CMK (cell line): ENCODE measurements at places on chromosomes 11 and 22.

DNA sequence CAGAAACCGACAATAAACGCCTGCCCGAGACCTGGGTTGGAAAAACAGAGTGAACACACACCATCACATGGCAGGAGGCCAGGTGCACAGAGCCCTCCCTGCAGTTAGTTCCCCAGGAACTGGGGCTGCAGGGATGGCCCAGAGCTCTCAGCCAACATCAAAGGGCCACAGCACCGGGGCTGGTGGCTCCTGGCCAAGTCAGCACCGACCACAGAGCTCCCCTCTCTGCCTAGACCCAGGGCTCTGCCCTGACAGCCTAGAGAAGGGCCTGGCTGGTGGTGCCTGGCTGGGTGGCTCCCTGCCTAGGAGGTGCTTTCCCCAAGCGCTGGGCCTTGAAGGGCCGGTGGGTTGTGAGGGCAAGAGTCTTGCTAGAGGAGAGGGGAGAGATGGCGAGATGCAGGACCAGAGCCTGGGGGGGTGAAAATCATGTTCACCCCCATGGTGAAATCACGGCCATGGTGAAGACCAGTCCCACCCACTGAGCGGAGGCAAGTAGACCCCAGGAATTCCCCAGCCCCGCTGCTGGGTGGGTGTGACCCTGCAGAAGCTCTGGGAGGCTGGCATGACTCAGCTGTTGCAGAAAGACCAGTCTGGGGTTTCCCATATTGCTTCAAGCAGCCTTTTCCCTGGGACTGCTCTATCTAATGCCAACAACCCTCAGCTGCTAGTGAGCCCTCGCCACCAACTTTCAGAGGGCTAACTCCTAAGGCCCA lies 7.2 kb upstream of the BID start:
- DNase-seq, result no peak

GRCh38 chr11:17371614-17372013 lies 16.8 kb downstream of the KCNJ11 start:
- DNase-seq, result no peak

DNA sequence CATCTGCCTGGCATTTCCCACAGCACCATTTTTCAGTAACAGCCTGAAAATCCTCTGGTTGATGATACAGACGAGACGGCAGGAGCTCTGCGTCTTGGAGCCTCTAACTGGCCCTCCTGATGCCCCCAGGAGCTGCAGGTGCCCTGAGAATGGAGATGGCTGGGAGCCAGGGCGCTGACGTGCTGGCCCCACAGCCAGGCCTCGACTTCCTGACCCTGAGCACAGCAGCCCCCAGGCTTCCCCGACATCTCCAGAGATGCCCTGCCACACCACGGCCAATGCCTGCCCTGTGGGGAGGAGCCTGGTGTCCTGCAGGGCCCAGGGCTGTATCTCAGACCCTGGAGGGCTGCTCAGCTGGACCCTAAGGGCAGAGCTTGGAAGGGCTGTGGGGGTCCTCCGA lies 21.5 kb downstream of the TOLLIP start:
- DNase-seq, result no peak

DNA sequence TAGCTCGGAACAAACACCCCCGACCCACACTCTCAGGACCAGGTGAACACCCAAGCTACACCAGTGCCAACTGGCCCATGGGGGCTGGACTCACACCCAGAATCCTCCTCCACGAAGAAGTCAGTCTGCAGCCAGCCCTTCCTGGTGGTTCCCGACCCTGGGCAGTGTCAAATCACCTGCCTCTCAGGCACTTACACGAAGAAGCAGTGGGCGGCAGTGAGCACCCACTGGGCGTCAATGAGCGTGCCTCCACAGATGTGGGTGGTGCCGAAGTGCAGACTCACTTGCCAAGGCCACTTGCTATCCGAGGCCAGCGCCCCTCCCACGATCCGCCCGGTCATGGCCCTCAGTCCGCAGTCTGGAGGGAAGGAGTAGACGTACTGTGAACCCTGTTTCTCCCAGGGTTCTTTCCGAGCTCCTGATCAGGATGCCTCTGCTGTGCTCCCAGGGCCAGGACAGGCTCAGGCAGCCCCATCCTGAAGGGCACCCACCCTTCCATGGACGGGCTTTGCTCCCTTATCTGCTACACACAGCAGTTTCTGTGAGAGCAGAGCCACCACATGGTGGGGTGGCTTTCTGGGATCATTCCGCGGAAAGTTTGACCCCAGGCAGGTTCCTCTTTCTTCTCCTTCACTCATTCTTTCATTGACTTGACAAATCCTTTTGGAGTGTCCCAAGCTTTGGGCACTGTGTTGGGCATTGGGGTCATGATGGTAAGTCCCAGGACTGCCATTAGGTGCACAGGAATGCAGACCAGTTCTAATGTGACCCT lies 19.4 kb downstream of the TMPRSS13 start:
- peak; percentile 60 for DNase-seq

- DNase-seq, result no peak
Measured at GRCh38 chr11:3890014-3890413, 34.5 kb downstream of the STIM1 start.

DNA sequence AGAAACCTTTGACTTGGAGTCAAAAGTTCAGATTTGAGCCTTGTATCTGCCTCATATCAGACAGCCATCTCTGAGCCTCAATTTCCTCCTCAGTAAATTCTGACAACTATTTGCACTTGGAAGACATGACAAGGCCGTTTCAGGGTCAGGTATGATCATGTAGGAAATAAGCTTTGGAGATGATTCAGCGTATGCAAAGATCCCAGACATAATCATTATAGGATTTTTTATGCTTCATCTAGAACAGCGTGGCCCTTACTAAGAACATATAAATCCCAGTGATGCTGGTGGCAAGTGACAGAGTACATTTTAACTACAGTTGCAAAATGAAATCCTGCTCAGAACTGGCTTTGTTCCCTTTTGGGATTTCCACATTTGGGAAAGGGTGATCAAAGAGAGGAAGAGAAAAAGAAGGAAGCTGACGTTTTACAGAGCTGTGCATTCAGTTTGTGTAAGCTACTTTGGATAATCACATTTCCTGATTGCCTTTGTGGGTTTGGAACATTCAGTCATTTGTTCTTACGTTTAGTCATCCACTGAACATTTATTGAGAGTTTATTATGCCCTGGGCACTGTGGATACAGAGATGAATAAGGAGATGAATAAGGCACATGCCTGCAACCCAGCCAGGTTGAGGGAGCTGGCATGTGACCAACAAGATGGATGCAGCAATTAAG lies 81.9 kb upstream of the HEPHL1 start:
- no peak for DNase-seq

DNA sequence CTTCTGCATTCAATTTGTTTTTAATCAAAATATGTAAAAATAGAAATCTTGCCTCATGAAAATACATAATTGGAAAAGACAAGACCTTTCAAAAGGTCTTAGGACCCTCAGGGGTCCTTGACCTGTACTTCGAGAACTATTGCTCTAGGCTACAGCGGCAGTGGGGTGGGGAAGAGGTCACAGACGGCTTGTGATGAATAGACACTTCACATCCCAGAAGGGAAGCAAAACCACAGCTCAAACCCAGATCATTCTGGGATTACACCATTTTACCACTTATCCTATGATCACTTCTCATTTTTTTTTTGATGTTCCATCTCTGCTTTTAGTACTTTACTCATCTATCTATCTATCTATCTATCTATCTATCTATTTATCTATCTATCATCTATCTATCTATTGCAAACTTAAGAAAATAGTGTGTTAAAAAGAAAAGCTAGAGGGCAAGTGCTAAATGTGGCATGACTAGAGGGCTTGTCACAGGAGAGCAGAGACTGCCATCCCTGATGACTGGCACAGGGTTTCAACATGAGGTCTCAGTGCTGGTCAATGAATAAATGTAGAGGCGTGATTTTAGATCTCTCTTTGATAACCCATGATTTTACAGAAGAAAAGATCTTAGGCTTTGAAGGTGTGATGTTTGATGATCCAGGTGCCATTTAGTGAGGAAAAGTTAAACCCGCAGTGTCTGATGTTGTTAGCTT lies 37.1 kb downstream of the RNF141 start:
- no peak for DNase-seq

GRCh38 chr11:65958291-65958690 lies 3.2 kb upstream of the SART1 start:
- peak; percentile 33 for DNase-seq

GRCh38 chr11:82988936-82989627 lies 82.6 kb downstream of the RAB30 start:
- DNase-seq, result no peak

DNA sequence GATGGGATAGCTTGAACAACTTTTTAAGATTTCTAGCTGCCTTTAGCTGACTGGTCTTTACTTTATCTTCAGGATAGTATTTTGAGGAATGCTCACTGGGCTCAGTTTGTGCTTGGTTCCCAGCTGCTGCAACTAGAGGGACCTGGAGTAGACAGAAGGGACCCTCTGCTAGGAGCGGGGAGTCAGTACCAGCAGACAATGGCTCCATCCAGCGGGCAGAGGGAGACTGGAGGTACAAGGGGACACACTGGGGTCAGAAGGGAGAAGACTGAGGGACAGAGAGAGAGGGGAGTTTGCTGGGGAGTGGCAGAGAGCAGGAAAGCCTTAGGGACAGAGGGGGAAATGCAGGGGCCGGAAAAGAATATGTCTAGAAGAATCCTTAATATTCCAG lies 22.0 kb upstream of the ACER3 start:
- no peak for DNase-seq

- no peak for DNase-seq
Measured at GRCh38 chr11:28481616-28482480, 373.7 kb downstream of the METTL15 start.

DNA sequence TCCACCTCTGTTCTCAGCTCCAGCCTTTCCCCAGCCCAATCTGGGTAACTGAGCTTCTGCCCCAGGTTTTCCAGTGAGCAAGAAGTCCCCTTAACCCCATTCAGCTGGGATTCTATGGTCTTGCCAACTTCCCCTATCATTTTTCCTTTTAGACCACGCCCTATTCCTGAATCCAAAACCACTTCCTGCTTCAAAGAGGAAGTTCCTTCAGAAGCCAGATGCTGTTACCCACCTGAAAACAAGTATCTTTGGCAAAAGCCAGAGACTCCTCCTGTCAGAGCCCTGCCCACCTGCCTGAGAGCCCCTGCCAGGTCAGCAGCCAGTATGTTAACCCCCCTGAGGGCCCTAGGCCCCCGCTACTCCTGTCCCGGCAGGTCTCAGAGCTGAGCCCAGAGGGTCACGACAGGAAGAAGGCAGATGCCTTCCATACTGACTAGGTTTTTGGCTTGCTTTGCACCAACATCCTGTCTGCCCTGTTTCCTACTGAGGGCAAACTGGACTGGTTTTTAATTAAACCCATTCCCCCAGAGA lies 20.3 kb upstream of the MICAL2 start:
- peak; percentile 73 for DNase-seq

DNA sequence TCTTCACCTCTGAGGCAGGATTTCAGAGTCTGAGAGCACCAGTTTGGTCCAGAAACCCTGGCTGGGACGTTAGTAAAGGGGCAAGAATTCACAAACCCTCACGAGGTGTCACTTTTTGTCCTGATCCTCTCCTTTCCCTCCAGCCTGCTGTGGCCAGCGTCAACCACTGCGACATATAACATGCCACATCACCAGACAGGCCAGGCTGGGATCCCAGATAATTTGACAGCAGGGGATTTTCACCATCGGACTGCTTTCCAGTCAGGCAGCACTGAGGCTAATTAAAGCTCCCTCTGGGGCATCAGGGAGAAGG lies 36.8 kb upstream of the RBFOX2 start:
- DNase-seq, result no peak

GRCh38 chr11:86579406-86579731 lies 93.0 kb downstream of the ME3 start:
- DNase-seq, result no peak

DNA sequence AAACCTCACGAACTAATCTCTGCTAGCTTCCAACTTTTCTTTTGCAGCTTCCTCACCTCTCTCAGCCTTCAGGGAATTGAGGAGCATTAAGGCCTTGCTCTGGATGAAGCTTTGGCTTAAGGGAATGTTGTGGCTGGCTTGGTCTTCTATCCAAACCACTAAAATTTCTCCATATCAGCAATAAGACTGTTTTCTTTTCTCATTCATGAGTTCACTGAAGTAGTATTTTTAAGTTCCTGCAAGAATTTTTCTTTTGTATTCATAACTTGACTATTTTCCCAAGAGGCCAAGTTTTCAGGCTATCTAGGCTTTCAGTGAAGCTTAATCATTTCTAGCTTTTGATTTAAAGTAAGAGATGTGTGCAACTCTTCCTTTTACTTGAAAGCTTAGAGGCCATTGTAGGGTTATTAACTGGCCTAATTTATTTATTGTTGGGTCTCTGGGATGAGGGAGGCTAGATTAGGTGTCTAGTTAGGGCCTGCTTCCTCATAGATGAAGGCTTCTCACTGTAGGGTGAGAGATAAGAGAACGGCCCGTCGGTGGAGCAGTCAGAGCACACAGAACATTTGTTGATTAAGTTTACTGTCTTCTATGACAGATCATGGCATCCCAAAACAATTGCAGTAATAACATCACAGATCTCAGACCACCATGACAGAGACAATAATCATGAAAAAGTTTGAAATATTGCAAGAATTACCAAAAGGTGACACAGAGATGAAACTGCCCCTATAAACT lies 33.2 kb downstream of the CSF2RB start:
- DNase-seq, result no peak

- no peak for DNase-seq
Measured at GRCh38 chr11:69892986-69893555, 73.9 kb upstream of the FGF3 start.

DNA sequence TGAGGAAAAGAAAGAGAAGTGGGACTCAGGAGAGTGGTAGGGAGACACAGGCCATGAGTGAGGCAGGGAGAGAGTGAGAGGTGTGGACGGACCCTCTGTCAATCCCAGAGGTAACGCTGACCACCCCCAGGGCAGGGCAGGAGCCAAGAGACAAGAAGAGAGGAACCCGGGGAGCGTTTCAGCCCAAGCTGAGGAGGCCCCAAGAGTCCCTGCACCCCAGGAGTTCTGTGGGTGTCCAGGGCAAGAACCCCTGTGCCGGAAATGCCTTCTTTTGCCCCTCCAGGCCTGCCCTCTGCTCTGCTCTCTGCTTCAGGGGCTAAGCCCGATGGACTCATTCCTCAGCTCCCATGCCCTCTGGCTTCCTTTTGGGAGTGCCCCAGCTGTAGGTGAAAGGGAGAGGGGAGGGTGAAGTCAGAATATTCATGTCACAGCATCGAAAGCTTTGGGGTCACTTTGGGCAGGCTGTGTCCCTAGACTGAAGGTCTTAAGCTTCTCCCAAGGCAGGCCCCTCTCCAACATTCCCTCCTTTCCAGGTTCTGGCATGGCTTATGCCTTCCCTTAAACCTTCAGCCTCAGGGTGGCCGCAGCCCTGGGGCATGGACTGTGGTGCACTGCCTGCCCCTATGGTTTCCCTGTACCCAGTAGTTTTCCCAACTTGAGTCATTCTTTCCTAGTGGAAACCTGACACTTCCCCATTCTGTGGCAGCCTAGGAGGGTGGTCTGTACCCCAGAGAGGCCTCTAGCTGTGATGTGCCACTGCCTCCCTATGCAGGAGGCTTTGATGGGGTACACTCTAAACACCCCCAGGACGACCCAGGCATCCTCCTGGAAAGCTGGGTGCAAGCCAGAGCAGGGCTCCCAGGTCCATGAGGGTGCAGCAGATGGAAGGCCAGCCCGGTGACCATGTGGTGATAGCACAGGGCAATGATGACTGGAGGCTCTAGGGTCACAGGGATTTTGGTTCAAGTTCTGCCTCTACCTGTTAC lies 27.1 kb downstream of the MYEOV start:
- no peak for DNase-seq
